ENCODE measurements at places on chromosomes 12 and 14. TPM values are rescaled to one million over a fixed set of nuclear protein-coding genes. Genes with fewer than 3 reads are reported as not detected.

- no peak for DNase-seq
These were observed 366.0 kb upstream of the DDHD1 start for GRCh38 chr14:53519137-53519536.

- no peak for DNase-seq
These were observed 21.7 kb upstream of the CATSPERB start for GRCh38 chr14:91753501-91754128.

FGF6 gene
- not detected for total RNA-seq

DNA sequence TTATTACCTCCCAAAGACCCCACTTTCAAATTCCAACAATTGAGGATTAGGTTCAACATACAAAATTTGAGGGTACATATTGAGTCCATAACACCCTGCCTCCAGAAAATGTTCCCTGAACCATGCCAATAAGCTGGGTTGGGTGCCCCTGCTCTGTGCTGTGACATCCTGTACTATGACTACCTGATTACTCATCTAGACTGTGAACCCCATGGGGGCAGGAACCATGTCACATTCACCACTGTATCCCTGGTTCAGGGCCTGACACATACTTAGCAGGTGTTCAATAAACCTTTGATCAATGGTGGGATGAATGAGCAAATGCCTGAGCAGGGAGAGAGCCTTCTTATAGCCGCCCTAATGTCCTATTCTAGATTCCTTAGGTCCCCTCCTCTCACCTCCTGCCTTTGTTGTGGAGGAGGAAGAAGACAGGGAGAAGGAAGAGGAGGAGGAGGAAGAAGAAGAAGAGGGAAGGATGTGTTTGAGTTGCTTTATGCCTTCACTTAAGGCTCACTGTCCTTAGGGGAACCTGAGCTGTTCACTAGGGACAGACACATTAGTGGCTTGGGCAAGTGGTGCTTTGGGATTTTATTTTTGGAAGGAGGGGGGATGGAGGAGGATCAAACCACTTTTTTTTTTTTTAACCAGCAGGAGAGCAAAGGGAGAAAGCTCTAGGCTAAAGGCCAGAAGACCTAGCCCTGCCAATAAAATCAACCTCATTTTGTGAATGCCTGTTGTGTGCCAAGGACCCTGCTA lies 21.3 kb downstream of the GPR68 start:
- no peak for DNase-seq

- no peak for DNase-seq
These were observed 119.9 kb upstream of the NCOR2 start for GRCh38 chr12:124687174-124687902.

DNA sequence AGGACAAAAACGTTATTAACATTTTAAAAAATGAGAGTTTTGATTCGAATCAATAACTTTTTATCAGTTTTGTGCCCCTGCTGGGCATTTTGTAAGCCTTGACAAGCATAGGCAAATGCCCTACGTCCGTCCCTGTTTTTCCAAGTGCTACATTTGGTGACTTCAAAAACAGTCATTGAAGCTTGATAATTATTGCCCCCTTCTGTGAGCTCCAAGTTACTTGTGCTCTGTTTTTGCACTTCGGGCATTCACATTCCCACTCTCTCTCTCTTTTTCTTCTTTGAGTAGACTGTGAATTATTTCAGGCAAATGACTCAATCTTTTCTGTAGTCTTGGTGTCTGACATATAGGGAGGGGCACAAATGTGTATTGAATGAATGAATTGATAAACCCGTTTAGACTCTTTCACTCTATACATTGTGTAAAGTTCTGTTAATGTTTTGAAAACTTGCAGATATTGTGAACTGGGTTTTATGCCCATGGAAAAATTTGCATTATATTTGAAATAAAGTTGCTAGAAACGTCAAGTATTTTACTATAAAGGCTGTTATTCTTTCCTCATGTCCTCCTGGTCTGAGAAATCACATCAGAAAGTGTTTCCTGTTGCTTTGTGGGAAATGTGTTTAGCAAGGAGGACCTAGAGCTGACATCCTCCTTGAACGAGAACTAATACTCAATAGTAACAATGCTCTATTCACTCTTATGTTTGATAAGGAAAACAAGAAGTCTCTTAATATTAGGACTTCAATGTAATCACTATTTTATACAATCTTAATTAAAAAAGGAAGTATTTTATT lies 1.4 kb downstream of the APAF1 start:
- DNase-seq: no peak

- DNase-seq: no peak
These were observed 190.6 kb downstream of the ITPR2 start for GRCh38 chr12:26642361-26642760.

- DNase-seq: no peak
These were observed 373.3 kb downstream of the RGS6 start for GRCh38 chr14:72305561-72305960.

- no peak for DNase-seq
These were observed 26.2 kb downstream of the SUSD6 start for GRCh38 chr14:69637503-69638031.

DNA sequence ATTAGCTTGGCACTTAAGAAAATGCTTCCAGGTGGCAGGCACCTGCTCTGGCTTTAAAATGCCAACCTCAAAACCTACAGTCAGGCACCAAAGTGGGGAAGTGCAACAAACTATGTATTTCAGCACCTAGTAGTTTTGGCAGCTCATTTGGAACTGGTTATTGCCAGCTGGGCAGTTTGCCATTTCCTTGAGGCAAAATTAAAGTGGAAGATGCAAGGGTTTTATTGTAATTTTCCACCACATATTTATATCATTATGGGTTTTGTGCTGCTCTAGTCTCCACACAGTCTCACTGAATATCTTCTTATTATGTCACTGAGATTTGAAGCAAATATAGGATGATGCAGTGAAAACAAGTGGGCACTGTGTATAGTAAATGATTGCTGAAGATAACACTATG lies 117.0 kb downstream of the PRKD1 start:
- no peak for DNase-seq

PZP gene
- total RNA-seq: not detected

GRCh38 chr12:5376591-5377207 lies 55.2 kb upstream of the NTF3 start:
- no peak for DNase-seq

GRIN2B gene
- total RNA-seq: 0.03 TPM

GRCh38 chr12:22631863-22632463 lies 7.0 kb downstream of the ETNK1 start:
- no peak for DNase-seq

GRCh38 chr12:13275241-13276085 lies 78.9 kb downstream of the EMP1 start:
- DNase-seq: no peak

- no peak for DNase-seq
These were observed 206.4 kb downstream of the ERC1 start for GRCh38 chr12:1197264-1198018.

DNA sequence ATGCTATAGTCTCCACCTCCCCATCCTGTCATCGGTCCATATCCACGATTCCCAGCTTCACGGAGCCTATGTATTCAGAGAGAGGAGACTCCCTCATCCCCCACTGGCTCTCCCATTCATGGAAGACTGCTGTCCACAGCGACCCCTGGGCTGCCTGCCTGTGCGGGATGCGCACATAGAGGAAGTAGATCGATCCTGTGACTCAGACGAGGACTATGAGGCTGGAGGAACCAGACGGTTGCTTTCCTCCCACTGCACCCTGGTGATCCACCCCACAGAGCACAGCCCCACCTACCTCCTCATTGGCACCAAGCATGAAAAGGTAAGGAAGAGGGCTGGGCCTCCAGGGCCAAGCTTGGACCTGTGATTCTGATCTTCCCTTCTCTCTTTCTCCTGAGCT lies 24.4 kb downstream of the PIGH start:
- DNase-seq: no peak

GRCh38 chr12:28777603-28778365 lies 371.3 kb upstream of the FAR2 start:
- no peak for DNase-seq

OTX2 gene
- not detected for total RNA-seq
